ENCODE measurements at places on chromosomes 3 and 15. TPM values are rescaled to one million over a fixed set of nuclear protein-coding genes. Genes with fewer than 3 reads are reported as not detected.

- no peaks in the 10 kb centered on the region for H3K4me1 ChIP-seq
- no peaks in the 10 kb centered on the region for H3K36me3 ChIP-seq
- no peaks in the 10 kb centered on the region for H3K27me3 ChIP-seq
Measured at GRCh38 chr3:128254967-128255366, 101.7 kb downstream of the EEFSEC start.

ZNF660 gene
- 0.98 TPM for total RNA-seq

GRCh38 chr15:75348034-75348561 is 1.3 kb downstream of the NEIL1 start:
- H3K27me3 ChIP-seq: no peaks in the 10 kb centered on the region
- DNase-seq: no peak
- no peaks in the 10 kb centered on the region for H3K36me3 ChIP-seq
- H3K4me1 ChIP-seq: peaks cover 25% of the 10 kb centered on the region
- H3K4me3 ChIP-seq: peak overlapping the region; percentile 72
- peak overlapping the region; percentile 84 for H3K27ac ChIP-seq

GRCh38 chr3:114691871-114692270 is 398.0 kb downstream of the TIGIT start:
- H3K27me3 ChIP-seq: no peaks in the 10 kb centered on the region
- no peak overlapping the region for H3K27ac ChIP-seq
- H3K4me1 ChIP-seq: no peaks in the 10 kb centered on the region
- no peak overlapping the region for H3K4me3 ChIP-seq
